Prostate gland (tissue), 2 donors: ENCODE measurements at places on chromosomes 16 and 17.

GRCh38 chr17:13403982-13404946 lies 197.5 kb downstream of the HS3ST3A1 start:
- DNase-seq = no peak

- no peak for DNase-seq
Measured at GRCh38 chr16:2692948-2693651, 10.8 kb downstream of the KCTD5 start.

DNA sequence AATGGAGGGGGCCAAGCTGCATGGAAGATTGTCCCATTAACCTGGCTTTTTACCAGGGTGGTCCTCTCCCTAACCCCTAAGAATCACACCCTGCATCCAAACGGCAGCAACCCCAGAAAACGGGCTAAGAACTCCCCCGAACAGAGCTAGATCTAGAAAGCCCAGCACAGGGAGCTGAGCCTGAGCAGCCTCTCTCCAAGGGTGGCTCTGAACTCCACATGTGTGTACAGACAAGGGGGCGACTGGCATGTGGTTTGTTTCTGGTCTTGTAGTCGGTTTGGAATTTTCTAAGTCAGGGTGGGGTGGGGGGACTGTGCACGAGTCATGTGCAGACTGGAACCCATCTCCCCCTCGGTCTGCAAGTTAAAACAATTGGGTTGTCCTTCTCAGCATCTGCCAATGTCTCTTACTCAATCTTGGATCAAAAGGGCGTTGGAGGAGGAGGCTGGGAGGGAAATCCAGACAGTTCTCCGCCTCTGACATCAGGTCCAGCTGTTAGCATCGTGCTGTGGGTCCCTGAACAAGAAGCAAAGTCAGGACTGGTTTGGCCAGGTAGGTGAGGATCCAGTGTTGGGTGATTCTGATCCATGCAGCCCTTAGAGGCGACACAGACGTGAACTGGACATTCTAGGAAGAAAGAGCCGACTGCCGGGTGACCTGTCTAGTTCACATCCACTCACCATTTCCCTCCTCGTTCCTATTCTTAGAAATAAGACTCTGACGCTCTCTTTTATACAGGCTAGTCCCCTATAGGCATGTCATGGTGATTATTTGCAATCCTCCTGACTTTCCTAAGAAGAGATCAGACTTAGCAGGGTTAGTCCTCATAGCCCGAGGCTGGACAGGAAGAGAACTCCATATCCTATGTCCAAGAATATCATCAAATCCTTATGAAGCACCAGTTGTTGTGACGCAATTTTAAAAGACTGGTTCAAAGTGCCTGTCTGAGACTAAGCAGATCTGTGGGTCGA lies 381.8 kb downstream of the SOX9 start:
- peak; percentile 30 for DNase-seq

DNA sequence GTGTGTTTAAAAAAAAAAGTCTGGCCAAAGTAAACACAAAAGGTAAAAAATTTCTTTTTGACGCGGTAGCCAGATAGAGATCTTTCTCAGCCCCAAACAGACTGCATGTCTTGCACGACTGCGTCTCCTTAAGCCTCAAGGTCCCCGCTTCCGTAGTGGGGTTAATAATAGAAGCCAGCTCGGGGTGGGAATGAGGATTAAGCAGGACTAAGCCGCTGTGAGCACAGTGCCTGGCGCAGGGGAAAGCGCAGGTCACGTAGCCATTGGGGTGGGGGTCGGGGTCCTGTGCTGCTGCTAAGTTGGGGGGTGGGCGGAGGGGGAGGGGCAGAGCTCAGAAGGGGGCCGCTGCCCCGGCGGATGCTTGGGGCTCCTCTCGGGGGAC lies 521 bp downstream of the GGA2 start:
- no peak for DNase-seq

DNA sequence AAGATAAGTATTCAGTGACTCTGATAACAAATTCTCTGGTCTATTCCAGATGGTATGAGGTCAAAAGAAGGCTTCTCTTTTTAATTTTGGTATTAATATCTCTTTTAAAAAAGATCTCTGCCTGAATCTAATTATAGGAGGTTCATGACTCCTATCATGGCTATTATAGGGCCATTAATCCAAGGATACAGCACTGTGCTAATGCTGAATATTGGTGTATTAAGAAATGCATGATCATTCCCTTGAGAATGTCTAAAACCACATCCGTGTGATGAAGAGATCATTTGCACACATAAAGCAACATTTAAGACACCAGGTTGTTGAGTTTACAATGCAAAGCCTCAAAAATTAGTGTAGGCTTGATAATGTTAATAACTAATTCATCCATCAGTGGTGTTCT lies 160.4 kb upstream of the MON1B start:
- DNase-seq = no peak

DNA sequence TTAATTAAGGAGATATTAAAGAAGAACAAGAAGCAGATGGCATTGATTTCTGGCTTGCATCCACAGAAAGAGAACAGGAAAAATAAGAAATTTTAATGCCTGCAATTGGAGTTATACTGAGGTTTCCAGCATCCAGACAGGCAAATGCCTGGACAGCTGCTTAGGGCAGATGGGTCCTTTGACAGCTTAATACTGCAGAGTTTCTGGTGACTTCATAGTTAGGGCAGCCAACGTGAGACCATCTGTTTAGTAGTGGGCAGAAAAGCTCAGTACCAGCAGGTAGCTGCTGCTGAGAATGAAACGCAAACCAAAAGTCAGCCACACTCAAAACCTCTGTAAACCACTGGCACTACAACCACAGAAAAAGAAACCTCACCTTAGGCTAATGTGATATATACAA lies 109.8 kb downstream of the CDK5R1 start:
- DNase-seq = no peak

DNA sequence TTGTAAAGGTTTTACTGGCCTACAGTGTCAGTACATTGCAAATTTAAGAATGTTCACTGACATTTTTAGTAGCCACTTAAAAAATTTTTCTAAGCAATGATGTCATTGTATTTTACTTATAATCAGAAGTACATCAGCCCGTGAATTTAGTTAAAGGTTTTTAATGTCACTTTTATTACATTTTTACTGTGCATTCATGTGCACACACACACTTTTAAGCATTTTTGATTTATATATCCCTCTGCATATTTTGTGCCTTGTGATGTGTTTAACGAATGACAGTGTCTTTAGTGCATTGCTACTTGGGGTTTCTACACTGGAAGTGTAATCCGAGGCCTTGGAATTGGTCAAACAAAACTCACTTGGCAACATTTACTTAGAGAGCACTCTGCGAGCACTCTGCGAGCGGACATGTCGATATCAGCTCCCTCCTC lies 190.4 kb downstream of the WWOX start:
- no peak for DNase-seq

- no peak for DNase-seq
Measured at GRCh38 chr17:48162946-48163506, 55.5 kb downstream of the SNX11 start.

DNA sequence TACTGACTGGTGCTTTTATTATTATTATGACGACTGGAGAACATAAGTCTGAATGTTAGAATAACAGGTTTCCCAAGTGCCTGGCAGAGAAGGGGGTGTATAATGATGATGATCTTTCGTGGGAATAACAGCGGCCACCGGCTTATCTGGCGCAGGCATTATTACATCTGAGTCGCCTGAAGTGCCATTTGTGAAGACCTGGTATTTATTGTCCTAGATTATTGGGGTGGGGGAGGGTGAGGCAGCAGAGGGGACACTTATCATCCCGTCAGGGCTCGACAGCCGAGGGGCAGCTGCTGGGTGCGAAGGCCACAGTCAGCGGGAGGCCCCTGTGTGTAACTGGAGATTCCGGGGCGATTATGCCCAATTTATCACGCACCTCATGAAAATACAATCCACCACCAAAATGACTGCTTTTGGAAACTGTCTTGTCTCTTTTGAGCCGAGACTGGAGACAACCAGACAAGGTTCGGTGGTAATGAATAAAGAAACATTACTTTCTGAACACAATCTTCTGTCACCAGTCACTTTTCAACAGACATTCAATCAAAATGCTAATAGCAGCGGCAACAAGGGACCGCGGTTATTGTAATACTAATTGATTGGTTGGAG lies 199.3 kb downstream of the CCDC182 start:
- DNase-seq = no peak

GRCh38 chr16:62832214-62832613 lies 796.0 kb upstream of the CDH8 start:
- DNase-seq = no peak

GRCh38 chr17:39629898-39630297 lies 3.1 kb downstream of the PPP1R1B start:
- no peak for DNase-seq

GRCh38 chr17:45867171-45867570 lies 22.5 kb downstream of the SPPL2C start:
- no peak for DNase-seq

- no peak for DNase-seq
Measured at GRCh38 chr16:8958344-8959167, 5.2 kb downstream of the USP7 start.

GRCh38 chr17:74642995-74643394 lies 19.5 kb upstream of the CD300E start:
- no peak for DNase-seq

GRCh38 chr16:78543023-78543422 lies 443.6 kb downstream of the WWOX start:
- DNase-seq = no peak

GRCh38 chr16:68470461-68471150 lies 22.3 kb upstream of the SMPD3 start:
- DNase-seq = no peak

- DNase-seq = peak; percentile 91
Measured at GRCh38 chr17:75695830-75696271, 25.4 kb upstream of the ITGB4 start.

DNA sequence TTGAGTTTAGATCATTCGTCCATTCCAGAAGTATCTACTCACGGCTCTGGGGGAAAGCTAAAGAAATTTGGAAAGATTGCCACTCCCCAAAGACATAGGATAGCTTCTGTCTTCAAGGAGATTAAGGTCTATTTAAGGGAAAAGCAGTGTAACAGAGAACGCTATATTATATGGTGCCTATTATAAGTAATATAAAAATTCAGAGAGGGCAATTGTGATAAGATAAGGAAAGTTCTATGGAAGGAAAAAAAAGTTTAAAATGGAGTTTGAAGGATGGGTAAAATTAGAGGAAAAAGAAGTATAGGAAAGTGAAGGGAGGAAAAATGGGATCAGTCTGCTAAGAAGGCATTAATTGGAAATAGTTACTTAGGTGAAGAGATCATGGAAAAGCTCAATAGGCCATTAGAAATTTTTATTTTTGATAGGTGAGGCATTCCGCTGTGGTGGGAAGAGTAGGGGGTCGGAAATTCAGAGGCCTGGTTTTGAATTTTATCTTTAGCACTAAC lies 690 bp upstream of the CDC27 start:
- DNase-seq = no peak
